Activated naive CD4-positive, alpha-beta T cell treated with anti-CD3 and anti-CD28 coated beads, Interleukin-2, amount 50 U/mL, for 16 hours (primary cell): ENCODE measurements at places on chromosomes 2 and 18.

GRCh38 chr2:19021721-19022120, 336.7 kb downstream of the OSR1 start:
- no peak for DNase-seq

- DNase-seq: no peak
These were observed 680.9 kb downstream of the IRS1 start for GRCh38 chr2:226118471-226119429.

DNA sequence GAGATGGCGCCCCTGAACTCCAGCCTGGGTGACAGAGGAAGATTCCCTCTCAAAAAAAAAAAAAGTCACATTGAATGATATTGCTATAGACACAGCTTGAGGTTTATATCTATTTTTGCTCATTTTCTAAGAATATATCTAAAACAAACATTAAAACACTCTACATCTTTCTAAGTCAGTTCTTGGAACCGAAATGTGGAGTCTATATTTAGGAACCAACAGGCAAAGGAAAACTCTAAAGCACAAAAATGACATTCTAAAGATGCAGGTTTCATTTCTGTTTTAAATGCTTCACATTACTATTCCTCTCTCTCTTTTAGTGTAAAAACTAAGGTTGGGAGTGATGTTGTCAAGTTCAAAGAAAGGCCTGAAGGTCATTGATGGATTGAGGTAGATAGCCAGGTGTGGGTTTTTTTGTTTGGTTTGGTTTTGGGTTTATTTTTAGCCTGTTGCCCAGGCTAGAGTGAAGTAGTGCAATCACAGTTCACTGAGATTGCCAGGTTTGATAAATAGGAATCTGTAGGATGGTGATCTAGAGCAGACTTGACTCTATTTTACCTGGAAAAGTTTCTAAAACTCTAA, 194.0 kb upstream of the RBBP8 start:
- no peak for DNase-seq

- peak; percentile 48 for DNase-seq
These were observed 46.9 kb upstream of the CNOT11 start for GRCh38 chr2:101205521-101206479.

- no peak for DNase-seq
These were observed 44.3 kb upstream of the ASB1 start for GRCh38 chr2:238382381-238382781.

DNA sequence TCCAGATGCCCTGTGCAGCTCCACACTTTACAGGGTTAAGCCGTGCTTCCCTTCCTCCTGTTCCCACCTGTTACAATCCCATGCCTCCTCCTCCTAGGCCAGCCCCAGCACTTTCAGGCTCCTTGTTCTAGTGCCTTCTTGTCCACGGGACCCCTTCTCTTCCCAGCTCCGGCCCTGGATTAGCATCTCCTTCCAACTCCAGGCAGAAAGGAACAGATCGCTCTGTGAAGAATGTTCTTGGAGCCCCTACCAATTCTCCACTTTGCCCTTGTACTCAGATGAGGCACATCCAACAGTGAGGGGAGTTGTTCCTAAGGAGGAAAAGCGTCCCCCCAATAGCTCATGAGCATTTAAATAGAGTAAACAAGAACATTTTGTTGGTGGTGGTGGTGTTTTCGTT, 72.7 kb downstream of the CABLES1 start:
- no peak for DNase-seq
